ENCODE measurements at places on chromosomes 3 and 15. TPM values are rescaled to one million over a fixed set of nuclear protein-coding genes. Genes with fewer than 3 reads are reported as not detected.
A peak's percentile ranks its signal among the peaks of the same experiment; 100 is the strongest.

- H3K27me3 ChIP-seq: no peaks in the 10 kb centered on the region
- no peak for DNase-seq
- no peaks in the 10 kb centered on the region for H3K4me1 ChIP-seq
- no peak overlapping the region for H3K27ac ChIP-seq
- peaks cover 57% of the 10 kb centered on the region for H3K36me3 ChIP-seq
- no peak overlapping the region for H3K4me3 ChIP-seq
These were observed 24.6 kb downstream of the TRA2B start for GRCh38 chr3:185912929-185913901.

DNA sequence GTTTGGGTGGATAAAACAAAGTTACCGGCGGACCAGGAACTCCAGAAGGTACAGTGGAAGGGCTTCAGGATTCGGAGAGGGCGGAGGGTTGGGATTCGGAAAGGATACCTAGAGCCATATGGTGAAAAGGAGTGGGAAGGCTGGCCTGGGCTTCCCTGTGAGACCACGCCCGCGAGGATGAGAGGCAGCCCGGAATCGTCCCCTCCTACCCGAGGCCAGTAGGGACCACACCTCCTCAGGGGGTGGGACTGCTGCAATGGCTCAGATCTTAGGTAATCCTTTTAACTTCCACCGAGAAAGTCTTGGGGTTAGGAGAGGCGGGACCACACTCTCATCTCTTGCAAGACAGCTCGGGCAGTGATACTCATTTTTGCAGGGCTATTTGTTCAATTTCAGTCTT, 511.3 kb downstream of the OCA2 start:
- no peaks in the 10 kb centered on the region for H3K36me3 ChIP-seq
- H3K27ac ChIP-seq: no peak overlapping the region
- no peak overlapping the region for H3K4me3 ChIP-seq
- no peaks in the 10 kb centered on the region for H3K4me1 ChIP-seq
- no peaks in the 10 kb centered on the region for H3K27me3 ChIP-seq

- DNase-seq: no peak
- H3K4me3 ChIP-seq: no peak overlapping the region
- no peaks in the 10 kb centered on the region for H3K27me3 ChIP-seq
These were observed 53.6 kb downstream of the CLEC3B start for GRCh38 chr3:45079715-45080114.

GRCh38 chr3:10570196-10570946, 65.0 kb upstream of the ATP2B2 start:
- H3K27me3 ChIP-seq: peaks cover 35% of the 10 kb centered on the region
- no peak overlapping the region for H3K27ac ChIP-seq
- no peak overlapping the region for H3K4me3 ChIP-seq
- no peak for DNase-seq

- DNase-seq: no peak
- H3K4me1 ChIP-seq: peaks cover 5% of the 10 kb centered on the region
- H3K27me3 ChIP-seq: peaks cover 8% of the 10 kb centered on the region
- no peak overlapping the region for H3K27ac ChIP-seq
These were observed 281.2 kb upstream of the THBS1 start for GRCh38 chr15:39299486-39300267.

GRCh38 chr3:46397111-46397510, 9.8 kb downstream of the CCR5AS start:
- H3K36me3 ChIP-seq: no peaks in the 10 kb centered on the region
- no peaks in the 10 kb centered on the region for H3K27me3 ChIP-seq
- H3K27ac ChIP-seq: no peak overlapping the region
- H3K4me1 ChIP-seq: peaks cover 83% of the 10 kb centered on the region

DNA sequence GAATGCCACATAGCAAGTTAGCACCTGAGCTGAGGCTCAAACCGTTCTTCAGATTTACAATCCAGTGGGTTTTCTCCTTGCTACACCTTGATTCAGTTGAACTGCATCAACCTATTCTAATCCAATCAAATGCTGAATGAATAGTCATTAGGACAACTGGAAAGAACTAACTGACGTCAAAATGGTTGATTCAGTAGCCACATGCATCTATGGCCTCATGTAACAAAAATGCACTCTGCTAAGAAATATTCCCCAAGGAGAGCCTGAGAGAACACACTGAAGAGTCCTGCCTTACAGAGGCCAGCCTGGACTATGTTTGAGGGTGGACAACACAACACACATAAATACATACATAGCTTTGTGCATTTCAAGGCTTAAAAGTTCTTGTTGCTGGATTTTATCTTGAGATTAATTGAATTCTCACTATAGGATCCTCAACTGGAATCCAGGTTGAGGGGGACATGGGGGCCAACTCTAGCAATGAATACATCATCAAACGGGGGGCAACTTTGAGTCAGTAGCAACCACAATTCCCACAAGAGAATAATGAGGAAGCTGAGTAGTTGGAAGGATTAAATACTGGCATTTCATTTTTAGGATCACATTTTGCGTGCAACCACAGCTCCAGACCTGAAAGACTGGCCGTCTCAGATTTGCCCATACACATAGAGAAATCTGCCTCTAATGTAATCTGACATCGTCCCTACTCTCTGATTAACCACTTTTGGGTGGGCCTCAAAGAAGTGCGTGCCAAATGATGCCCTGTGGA, 280.2 kb upstream of the ICE2 start:
- no peaks in the 10 kb centered on the region for H3K36me3 ChIP-seq
- H3K4me1 ChIP-seq: no peaks in the 10 kb centered on the region
- no peak overlapping the region for H3K4me3 ChIP-seq
- no peak for DNase-seq
- H3K27ac ChIP-seq: no peak overlapping the region

DNA sequence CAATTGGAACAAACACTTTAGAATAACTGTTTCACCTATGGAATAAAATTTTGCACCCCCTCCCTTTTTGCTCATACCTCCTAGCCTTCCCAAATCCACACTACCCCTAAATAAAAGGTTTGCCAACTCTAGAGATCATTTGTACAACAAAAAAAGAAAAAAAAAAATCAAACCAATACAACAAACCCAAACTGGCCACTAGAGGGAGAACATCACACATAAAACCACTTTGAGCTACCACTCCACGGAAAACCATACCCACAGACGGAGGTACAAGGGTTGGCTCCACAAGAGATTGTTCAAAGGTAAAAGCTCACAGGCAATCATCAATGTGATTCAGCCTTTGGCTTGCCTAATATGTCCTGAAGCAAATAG, 47.6 kb downstream of the SETMAR start:
- H3K4me3 ChIP-seq: peak overlapping the region; percentile 14
- no peaks in the 10 kb centered on the region for H3K36me3 ChIP-seq
- peak overlapping the region; percentile 68 for H3K27ac ChIP-seq
- no peaks in the 10 kb centered on the region for H3K27me3 ChIP-seq
- DNase-seq: peak; percentile 76

GRCh38 chr15:80609512-80609946, 85.6 kb upstream of the ABHD17C start:
- no peak overlapping the region for H3K27ac ChIP-seq
- H3K4me1 ChIP-seq: no peaks in the 10 kb centered on the region
- no peak for DNase-seq
- H3K4me3 ChIP-seq: no peak overlapping the region

- H3K4me3 ChIP-seq: no peak overlapping the region
- no peaks in the 10 kb centered on the region for H3K27me3 ChIP-seq
- H3K4me1 ChIP-seq: peaks cover 7% of the 10 kb centered on the region
- H3K36me3 ChIP-seq: no peaks in the 10 kb centered on the region
- no peak for DNase-seq
These were observed 38.0 kb upstream of the CMTM8 start for GRCh38 chr3:32200490-32200889.

GRCh38 chr15:27694506-27695087, 404.5 kb downstream of the OCA2 start:
- no peaks in the 10 kb centered on the region for H3K4me1 ChIP-seq
- no peak overlapping the region for H3K4me3 ChIP-seq
- H3K27ac ChIP-seq: no peak overlapping the region
- no peaks in the 10 kb centered on the region for H3K36me3 ChIP-seq
- no peak for DNase-seq

The CAMP gene
- total RNA-seq: 0.93 TPM

The ROPN1B gene
- 0.29 TPM for total RNA-seq

The IL20RB gene
- 1.9 TPM for total RNA-seq

The PYGO1 gene
- total RNA-seq: 10.4 TPM

The GPR160 gene
- total RNA-seq: 20.4 TPM

The ONECUT1 gene
- not detected for total RNA-seq

The ARPP21 gene
- total RNA-seq: not detected

Data from left lung (tissue), 14 donors.